ENCODE measurements at places on chromosomes 16 and 17.

DNA sequence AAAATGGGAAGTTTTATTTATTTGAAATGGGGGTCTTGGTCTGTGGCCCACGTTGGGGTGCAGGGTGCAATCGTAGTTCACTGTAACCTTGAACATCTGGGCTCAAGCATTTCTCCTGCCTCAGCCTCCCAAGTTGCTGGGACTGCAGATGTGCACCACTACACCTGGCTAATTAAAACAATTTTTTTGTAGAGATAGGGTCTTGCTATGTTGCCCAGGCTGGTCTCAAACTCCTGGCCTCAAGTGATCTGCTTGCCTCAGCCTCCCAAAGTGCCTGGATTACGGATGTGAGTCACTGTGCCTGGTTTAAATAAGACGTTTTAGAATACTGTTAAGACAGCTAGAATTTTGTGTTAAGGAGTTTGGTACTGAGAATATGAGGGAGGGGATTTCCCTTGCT lies 15.7 kb downstream of the PSMD11 start:
- no peak for DNase-seq

- DNase-seq, result no peak
These were observed 943 bp upstream of the PIP4K2B start for GRCh38 chr17:38800237-38800760.

GRCh38 chr17:73957564-73957963 lies 245.9 kb upstream of the RPL38 start:
- DNase-seq, result no peak

DNA sequence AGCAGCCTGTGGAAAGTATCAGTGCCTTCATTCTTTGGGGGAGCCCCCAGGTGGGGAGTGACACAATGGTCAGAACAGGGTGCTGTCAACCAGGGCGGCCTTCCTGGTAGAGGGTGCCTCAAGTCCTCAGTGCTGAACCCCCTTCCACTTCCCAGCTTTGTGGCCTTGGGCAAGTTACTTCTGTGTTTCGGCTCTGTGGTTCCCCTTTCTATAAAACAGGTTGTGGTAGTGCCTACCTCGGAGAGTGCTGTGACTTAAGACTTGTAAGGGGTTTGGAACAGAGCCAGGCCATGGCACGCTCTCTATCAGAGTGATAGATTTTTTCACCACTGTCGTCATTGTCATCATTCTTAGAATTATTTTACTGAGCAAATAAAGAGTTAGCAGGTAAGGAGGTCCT lies 141.1 kb downstream of the CCDC182 start:
- no peak for DNase-seq

DNA sequence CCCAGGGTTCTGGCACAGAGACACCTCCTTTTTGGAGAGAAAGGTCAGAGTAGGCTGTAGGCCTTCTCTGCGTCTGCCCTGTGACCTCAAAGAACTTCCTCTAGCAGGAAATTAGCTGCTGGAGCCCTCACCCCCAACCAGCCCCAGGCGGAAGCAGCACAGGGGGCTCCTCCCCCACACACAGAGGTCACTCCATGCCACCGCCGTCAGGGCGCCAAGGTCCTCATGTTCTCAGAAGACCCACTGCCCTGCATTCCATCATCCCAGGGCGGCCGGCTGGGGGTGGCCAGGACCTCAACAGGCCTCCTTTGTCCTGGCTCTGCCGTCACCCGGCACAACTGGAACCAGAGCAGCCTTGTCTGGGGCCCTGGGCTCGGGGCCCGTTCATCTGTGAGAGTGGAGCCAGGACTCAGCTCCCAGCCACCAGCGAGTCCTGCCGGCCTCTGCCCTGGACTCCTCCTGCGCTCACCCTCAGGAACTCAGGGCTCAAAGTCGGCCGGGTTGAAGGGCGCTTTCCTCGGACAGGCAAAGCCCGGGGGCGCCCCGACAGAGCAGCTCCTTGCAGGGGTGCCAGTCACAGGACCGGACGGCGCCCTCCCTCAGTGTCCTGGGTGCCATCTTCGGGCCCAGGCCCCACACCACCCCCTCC lies 1.2 kb downstream of the TMC6 start:
- peak; percentile 56 for DNase-seq

DNA sequence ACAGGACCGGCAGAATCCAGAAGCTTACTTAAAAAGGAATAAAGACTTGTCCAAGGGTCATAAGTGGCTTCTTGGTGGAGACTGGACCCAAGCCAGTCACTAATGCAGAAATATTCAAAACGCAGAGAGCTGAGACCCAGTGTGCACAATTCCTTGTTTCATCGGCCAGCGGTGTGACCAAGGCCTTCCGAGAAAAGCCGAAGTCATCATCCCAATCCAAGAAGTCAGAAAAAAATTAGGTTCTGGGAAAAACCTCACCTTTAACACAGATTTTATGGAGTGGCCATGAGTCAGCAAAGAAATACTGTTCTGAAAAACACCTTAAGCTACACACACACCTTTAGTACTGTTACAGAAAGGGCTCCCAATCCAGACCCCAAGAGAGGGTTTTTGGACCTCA lies 1.0 kb upstream of the GCSH start:
- DNase-seq, result no peak

GRCh38 chr16:13839577-13839976 lies 80.4 kb upstream of the ERCC4 start:
- no peak for DNase-seq

DNA sequence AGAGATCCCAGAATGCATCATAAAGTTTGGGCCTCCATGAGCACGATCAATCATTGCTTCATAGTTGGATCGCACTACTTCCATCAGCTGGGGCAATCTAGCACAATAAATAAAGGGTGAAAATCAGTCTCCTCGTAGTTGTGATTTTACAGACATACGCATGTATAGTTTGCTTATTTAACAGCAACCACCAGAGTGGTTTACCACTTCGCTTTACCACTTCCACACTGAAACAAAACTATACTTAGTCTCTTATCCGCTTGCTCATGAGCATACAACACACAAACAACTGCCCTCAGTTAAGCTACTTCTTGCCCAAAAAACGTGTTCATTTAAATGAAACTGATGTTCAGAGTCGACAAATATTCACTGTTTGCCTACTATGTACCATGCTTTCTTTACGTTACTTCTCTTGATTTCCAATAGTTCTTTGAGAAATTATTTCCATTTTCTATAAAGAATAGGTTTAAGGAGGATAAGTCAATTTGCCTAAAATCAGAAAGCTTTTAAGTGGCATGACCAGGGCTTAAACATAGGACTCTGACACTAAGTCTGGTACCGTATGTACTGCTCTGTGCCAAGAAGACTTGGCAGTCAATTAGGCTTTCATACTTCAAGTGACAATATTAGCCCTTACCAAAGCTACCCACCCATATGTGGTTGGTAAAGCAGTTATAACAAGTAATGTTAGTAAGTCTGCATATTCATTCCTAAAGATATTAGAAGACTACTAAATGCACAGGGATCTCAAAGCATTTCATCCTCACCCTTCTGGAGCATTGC lies 22.0 kb downstream of the SETD6 start:
- DNase-seq, result no peak

- no peak for DNase-seq
These were observed 6.1 kb downstream of the GNA13 start for GRCh38 chr17:65050438-65050837.

- DNase-seq, result no peak
These were observed 11.4 kb upstream of the ITGA3 start for GRCh38 chr17:50044483-50044882.

- no peak for DNase-seq
These were observed 4.0 kb upstream of the ABCC3 start for GRCh38 chr17:50630524-50631194.

- no peak for DNase-seq
These were observed 7.9 kb downstream of the GNAO1 start for GRCh38 chr16:56199164-56199563.

DNA sequence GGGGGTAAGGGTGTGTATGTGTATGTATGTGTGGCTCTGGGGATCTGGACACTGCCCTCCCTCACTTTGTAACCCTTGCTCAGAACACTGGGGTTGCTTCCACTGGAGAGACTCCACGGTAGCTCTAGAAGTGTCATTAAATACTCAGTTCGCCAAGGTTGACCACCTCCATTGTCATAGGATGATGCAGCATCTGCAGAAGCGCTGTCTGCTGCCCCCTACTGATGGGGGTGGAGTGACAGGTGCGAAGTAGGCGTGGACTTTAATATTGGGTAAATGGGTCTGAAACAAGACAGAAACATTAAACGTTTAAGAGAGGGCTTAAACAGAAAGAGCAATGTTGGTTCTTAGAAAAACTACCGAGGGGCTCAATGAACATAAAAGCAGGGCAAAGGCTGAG lies 35.5 kb upstream of the STAC2 start:
- DNase-seq, result no peak

- DNase-seq, result no peak
These were observed 30.1 kb upstream of the SHCBP1 start for GRCh38 chr16:46651305-46651704.

GRCh38 chr16:87435372-87436224 lies 43.5 kb downstream of the MAP1LC3B start:
- DNase-seq, result no peak

DNA sequence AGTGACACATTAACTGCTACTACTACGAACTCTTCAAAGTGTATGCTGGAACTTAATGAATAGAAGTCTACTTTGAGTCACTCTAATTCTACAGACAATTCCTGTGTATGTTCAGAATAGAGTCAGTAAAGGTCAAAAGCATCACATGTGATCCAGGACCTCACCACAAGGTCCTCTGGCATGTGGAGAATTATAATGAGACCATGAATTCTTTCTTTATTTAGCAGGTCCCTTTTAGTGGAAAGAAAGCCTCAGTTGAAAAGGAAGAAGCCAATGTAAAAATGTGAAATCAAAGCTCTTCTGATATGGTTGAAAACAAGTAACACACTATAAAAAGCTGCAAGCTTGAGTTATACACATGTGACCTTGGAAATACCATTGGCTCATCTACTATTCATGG lies 1612.1 kb upstream of the GOT2 start:
- DNase-seq, result no peak

GRCh38 chr16:5891296-5891695 lies 793.7 kb upstream of the EEF2KMT start:
- DNase-seq, result no peak

DNA sequence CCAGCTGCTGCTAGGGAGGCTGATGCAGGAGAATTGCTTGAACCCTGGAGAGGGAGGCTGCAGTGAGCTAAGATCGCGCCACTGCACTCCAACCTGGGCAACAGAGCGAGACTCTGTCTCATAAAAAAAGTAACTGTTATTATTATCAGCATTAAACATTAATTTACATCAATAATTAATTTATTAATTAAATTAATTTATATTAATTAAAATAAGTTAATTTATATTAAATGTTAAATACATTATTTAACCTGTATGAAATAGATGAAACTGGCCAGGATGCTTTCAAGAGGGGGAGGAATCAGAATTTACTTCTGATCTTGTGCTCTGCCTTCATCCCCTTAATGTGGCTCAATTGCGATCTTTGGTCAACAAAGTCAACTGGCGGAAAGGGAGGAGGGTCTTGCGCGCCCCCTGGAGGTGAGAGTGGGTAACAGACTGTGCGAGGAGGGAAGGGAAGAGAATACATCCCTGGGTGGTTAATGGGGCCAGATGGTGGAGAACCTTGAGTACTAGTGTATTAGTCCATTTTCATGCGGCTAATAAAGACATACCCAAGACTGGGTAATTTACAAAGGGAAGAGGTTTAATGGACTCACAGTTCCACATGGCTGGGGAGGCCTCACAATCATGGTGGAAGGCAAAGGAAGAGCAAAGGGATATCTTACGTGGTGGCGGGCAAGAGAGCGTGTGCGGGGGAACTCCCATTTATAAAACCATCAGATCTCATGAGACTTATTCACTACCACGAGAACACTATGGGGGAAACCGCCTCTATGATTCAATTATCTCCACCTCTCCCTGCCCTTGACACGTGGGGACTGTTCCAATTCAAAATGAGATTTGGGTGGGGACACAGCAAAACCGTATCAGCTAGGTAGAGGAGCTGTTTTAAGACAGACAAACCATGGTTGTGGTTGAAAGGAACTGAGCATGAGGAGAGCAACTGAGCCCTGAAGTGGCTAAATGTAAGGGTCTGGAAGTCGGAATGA lies 15.7 kb upstream of the CPPED1 start:
- DNase-seq, result peak; percentile 37

GRCh38 chr17:6435051-6435450 lies at the start of gene AIPL1:
AIPL1 (minus strand) TSS chr17:6435121; CDS start chr17:6435104, 17 bp downstream.
- no peak for DNase-seq

DNA sequence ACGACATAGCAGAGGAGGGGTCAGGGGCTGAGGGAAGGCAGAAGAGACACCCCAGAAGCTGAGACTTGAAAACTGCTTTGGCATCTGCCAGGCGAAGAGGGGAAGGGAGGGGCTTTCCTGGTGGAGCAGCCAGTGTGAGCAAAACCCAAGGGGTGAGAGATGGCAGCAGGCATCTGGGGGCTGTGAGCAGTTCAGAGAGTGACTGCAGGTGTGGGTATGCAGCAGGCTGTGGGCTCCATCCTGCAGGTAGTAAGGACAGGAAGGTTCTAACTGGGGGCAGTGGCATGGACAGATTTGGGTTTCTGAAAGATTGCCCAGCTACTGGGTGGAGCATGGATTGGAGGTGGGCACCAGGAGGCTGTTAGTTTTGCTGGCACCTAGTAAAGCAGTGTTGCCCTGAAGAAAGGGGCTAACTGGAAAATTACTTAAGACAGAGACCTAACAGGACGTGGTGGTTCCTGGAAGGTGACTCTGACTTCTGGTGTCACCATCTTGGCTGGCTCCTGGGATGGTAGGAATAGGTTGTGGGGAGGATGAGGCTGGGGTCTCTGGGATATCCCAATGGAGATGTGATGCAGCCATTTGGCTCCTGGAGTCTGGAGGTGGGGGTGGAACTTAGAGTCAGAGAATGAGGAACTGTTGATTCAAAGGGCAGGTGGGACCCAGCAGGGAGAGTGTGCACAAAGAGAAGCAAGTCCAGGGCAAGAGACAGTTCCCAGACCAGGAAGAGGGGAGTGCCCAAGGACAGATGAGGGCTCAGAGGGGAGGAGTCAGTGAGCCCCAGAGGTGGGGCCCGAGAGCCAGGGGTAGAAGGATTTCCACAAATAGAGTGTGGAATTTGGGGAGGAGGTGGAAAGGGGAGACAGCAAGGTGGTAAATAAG lies 11.2 kb downstream of the BCL7C start:
- DNase-seq, result no peak

DNA sequence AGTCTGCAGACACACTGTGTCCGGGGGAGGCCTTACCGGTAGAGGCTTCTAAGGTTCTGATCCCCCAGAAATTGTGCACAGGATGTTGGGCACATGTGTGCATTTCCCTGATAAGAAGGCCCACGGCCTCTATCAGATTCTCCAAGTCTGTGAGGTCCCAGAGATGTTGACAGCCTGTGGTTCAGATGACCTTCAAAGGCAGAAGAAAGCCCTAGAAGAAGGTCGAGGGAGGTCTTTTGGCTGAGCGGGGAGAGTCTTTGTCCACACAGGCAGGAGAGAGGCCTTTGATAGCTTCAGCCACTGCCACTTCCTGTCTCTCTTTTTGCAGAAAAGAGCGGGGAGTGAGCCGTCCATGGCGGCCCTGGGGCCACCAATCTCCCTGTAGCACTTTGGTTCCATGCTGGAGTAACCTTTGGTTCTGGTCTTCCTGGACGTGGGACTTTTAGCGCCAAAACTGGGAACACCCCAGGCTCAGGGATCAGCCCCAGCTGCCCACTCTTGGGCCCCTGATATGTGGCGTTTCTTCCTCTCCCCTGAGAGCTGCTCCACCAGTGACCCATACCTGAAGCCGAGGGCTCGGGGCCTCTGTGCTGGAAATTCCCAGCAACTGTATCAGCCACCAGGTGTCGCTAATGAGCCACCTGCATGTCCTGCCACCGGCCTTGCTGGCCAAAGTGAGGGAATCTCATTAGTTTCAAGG lies 28.1 kb upstream of the LGALS9 start:
- no peak for DNase-seq
